Naive B cell (primary cell): ENCODE measurements at places on chromosomes 16 and 17.
A peak's percentile ranks its signal among the peaks of the same experiment; 100 is the strongest.

- H3K36me3 ChIP-seq, result no peaks in the 10 kb centered on the region
- H3K27me3 ChIP-seq, result no peaks in the 10 kb centered on the region
- no peak for DNase-seq
These were observed 637.0 kb upstream of the RBFOX1 start for GRCh38 chr16:6695666-6696065.

DNA sequence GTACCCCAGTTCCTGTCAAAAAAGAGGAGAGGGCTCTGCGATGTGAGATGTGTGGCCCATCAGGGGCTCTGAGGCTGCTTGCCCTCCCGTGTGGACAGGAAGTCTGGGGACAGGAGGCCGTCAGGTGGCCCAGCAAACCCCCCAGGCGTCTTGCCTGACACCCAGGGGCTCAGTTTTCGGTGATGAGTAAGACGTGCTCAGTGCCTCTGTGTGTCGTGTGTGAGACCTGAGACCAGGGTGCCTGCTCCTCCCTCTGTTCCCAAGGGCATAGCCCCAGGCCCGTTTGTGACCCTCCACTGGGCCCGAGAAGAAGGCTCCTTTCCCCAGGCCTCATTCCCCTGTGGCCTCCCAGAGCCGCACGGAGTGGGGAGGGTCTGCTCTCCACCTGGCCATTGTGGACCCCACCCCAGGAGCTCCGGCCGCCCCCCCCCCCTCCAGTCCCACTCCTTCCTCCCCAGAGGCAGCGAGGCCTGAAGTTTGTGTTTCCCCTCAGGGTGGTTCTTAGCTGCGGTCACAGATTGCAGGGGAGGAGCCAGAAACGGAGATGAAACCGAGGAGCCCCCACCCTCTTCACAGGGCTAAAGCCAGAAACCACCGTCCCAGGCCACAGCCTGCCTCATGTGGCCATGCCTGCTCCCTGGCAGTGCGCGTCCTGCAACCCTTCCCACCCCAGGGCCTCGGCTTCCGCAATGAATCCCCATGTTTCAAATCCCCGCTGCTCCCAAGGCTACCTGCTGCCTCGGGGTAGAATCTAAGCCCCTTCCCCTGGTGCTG, 4.9 kb upstream of the ACTG1 start:
- peak overlapping the region; percentile 96 for H3K27ac ChIP-seq
- no peaks in the 10 kb centered on the region for H3K36me3 ChIP-seq
- peaks cover 40% of the 10 kb centered on the region for H3K4me1 ChIP-seq
- DNase-seq, result peak; percentile 81
- H3K27me3 ChIP-seq, result no peaks in the 10 kb centered on the region
- peak overlapping the region; percentile 97 for H3K4me3 ChIP-seq

- peak overlapping the region; percentile 99 for H3K4me3 ChIP-seq
- no peak overlapping the region for H3K27ac ChIP-seq
- no peak for DNase-seq
These were observed 1.1 kb downstream of the FLII start for GRCh38 chr17:18257268-18257981.

DNA sequence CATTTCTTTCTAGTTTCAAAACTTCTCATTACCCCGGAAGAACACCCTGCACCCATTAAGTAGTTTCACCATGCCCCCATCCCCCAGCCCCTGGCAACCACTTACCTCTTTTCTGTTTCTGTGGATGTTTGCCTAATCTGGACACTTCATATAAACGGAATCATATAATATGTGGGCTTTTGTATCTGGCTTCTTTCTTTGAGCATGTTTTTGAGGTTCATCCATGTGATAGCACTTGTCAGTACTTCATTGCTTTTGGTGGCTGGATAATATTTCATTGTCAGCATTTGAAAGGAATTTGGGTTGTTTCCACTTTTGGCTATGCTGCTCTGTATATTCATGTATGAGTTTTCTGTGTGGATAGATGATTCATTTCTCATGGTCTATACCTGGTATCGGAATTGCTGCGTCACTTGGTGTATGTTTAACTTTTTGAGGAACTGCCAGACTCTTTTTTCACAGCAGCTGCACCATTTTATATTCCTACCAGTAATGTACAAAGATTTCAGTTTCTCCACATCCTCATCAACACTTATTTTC, 30.0 kb upstream of the SLC5A10 start:
- peak overlapping the region; percentile 63 for H3K27ac ChIP-seq
- H3K4me3 ChIP-seq, result peak overlapping the region; percentile 42
- H3K27me3 ChIP-seq, result no peaks in the 10 kb centered on the region
- H3K4me1 ChIP-seq, result peaks cover 42% of the 10 kb centered on the region
- no peaks in the 10 kb centered on the region for H3K36me3 ChIP-seq

GRCh38 chr17:18957831-18958230, 5.9 kb downstream of the SLC5A10 start:
- peaks cover 11% of the 10 kb centered on the region for H3K4me1 ChIP-seq
- H3K27me3 ChIP-seq, result no peaks in the 10 kb centered on the region
- H3K4me3 ChIP-seq, result no peak overlapping the region

DNA sequence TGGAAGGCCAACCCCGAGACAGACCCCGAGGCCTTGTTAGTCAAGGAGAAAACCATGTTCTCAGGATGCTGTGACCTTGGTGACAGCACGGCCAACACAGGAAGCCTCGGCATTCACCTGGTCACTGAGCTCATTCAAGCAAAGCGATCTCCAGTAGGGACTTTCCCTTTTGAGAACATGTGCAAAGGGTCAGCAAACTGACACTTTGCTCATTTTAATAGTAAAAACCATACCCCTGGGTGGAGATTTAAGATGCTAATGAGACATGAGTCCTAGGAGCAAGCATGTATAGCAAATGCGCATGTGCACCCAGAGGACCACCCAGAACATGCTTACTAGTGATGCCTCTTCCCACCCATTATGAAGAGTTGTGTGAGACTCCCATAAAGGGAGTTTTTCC, 5.7 kb upstream of the SULT1A2 start:
- H3K36me3 ChIP-seq, result no peaks in the 10 kb centered on the region
- DNase-seq, result no peak
- peaks cover 6% of the 10 kb centered on the region for H3K27me3 ChIP-seq
- peaks cover 3% of the 10 kb centered on the region for H3K4me1 ChIP-seq
- no peak overlapping the region for H3K4me3 ChIP-seq
- no peak overlapping the region for H3K27ac ChIP-seq

DNA sequence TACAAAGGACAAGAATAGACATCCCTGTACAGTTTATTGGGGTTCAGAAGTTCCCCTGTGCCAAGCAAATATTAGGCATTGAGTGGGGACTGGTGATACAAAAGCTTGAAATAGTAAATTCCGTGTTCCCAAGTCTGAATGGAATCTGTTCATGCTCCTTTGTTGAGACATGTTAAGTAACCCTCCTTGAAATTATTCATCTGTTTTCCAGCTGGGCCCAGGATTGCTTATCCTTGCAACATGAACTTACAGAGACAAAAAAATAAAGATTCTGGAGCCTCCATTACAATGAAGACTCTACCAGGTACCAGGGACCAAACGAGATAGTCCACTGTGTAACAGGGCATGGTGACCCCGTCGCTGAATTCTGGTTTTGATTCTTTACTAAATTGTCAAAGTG, 6.1 kb upstream of the CCL8 start:
- no peak for DNase-seq
- peaks cover 30% of the 10 kb centered on the region for H3K27me3 ChIP-seq
- peaks cover 7% of the 10 kb centered on the region for H3K4me1 ChIP-seq
- H3K27ac ChIP-seq, result no peak overlapping the region
- H3K36me3 ChIP-seq, result no peaks in the 10 kb centered on the region
- H3K4me3 ChIP-seq, result no peak overlapping the region

GRCh38 chr17:76735006-76735405, 2.1 kb downstream of the SRSF2 start:
- DNase-seq, result peak; percentile 28
- H3K4me1 ChIP-seq, result peaks cover 35% of the 10 kb centered on the region
- H3K4me3 ChIP-seq, result peak overlapping the region; percentile 97
- H3K27me3 ChIP-seq, result no peaks in the 10 kb centered on the region

GRCh38 chr16:86734543-86735460, 156.5 kb downstream of the FOXL1 start:
- H3K36me3 ChIP-seq, result no peaks in the 10 kb centered on the region
- H3K27me3 ChIP-seq, result peaks cover 74% of the 10 kb centered on the region
- no peak for DNase-seq
- H3K27ac ChIP-seq, result no peak overlapping the region

DNA sequence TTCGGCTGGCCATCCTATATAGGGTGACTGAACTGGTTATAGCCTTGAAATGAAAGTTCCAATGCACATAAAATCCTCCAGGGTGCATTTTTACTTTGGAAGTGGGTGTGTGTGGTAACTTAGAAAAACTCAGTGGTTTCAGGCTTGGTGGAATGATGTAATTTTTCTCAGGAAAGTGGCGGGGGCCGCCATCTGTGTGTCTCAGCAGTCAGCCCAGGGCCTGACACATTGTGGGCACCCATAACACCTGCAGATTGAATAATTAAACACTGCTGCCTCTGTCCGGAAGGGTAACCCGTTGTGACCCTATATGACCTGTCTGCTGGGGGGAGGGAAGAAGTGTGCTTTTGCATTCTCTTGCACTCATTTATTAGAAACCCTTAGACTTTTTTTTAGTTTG, 2.2 kb upstream of the PDP2 start:
- no peak for DNase-seq
- H3K4me3 ChIP-seq, result peak overlapping the region; percentile 42
- H3K27ac ChIP-seq, result no peak overlapping the region
- peaks cover under 1% of the 10 kb centered on the region for H3K27me3 ChIP-seq

DNA sequence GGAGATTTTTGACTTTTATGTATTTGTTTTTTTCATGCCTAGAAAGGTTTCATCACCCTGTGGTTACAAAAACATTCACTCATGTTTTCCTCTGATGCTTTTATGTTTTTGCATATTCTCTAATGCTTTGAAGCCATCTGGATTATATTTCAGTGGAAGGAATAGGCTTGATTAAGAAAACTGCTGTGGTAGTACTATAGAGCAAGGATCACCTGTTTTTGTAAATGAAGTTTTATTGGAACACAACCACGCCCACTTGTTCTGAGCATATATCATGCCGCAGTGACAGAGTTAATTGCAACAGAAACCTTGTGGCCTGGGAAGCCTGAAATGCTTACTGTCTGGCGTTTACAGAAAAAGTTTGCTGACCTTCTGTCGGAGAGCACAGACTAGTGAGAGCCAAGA, 11.5 kb downstream of the COX10 start:
- H3K27ac ChIP-seq, result no peak overlapping the region
- H3K36me3 ChIP-seq, result peaks cover 24% of the 10 kb centered on the region
- no peaks in the 10 kb centered on the region for H3K27me3 ChIP-seq

GRCh38 chr16:67036323-67036741, 7.4 kb downstream of the CBFB start:
- no peak for DNase-seq
- no peak overlapping the region for H3K4me3 ChIP-seq
- H3K27me3 ChIP-seq, result no peaks in the 10 kb centered on the region

- no peak overlapping the region for H3K4me3 ChIP-seq
- H3K27me3 ChIP-seq, result no peaks in the 10 kb centered on the region
- no peak for DNase-seq
- no peaks in the 10 kb centered on the region for H3K36me3 ChIP-seq
These were observed 103.0 kb downstream of the SNX29 start for GRCh38 chr16:12079412-12079965.

DNA sequence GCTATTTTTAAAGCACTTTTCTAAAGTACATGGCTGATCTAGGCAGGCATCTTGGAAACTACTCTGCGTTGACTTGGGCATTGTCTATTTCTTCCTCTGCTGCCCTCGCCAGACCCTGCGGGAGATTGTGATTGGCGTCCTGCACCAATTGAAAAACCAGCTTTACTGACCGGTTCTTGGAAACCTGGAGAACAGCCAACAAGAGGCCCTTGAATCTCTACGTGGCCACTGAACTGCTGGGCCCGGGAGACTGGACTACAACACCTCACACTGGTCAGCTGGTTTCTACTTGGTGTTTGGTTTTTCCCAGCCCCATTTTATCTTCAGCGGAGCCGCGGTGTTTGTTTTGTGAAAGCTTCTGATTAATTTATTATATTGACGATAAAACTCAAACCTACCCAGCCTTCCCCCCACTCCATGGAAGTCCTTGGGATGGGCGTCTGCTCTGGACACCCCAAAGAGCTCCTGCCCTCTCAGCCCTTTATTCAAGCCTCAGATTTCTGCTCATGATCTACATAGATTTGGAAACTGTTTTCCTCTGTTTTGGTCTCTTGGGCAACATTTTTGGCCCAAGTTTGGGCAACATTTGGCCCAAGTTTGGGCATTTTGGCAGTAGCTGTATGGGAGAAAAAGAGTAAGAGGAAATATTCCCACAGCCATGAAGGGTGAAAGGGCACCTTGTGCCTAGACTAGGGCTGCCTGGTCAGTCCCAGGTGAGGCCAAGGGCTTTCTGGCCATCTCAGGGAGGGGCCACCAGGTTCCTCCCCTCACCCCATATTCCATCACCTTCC, 4.7 kb downstream of the MLX start:
- H3K36me3 ChIP-seq, result peaks cover 7% of the 10 kb centered on the region
- H3K27me3 ChIP-seq, result no peaks in the 10 kb centered on the region
- DNase-seq, result no peak
- H3K27ac ChIP-seq, result no peak overlapping the region
- H3K4me1 ChIP-seq, result peaks cover 34% of the 10 kb centered on the region

DNA sequence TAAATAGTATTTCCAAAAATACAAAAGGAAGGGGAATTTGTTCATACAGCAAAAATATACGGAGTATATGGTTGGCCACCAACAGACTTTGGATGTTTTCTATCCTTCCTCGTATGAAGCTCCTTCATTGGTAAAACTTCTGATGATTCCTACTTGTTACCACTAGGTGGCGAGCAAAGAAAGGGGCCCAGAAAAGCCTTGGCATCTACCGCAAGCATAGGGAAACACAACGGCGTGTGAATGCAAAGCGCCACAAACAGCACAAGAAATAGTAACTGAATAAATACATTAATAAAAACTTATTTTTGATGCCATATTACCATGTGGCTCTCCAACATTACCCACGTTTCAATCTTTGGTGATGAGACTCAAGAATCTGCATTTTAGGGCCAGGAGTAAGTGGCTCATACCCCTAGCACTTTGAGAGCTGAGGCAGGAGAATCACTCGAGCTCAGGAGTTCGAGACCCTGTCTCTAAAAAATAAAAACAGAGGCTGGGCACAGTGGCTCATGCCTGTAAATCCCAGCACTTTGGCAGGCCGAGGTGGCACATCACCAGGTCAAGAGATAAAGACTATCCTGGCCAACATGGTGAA, 34.5 kb downstream of the YWHAE start:
- peak overlapping the region; percentile 2 for H3K4me3 ChIP-seq
- peak overlapping the region; percentile 89 for H3K27ac ChIP-seq
- DNase-seq, result peak; percentile 68
- H3K36me3 ChIP-seq, result peaks cover 8% of the 10 kb centered on the region
- no peaks in the 10 kb centered on the region for H3K27me3 ChIP-seq
- peaks cover 79% of the 10 kb centered on the region for H3K4me1 ChIP-seq

GRCh38 chr17:64447526-64447925, 1.4 kb upstream of the MILR1 start:
- H3K36me3 ChIP-seq, result no peaks in the 10 kb centered on the region
- no peak overlapping the region for H3K4me3 ChIP-seq
- no peak for DNase-seq
- no peaks in the 10 kb centered on the region for H3K27me3 ChIP-seq
- no peak overlapping the region for H3K27ac ChIP-seq
- H3K4me1 ChIP-seq, result peaks cover 49% of the 10 kb centered on the region
